Calu3 (cell line): ENCODE measurements at places on chromosomes 7 and 10.

DNA sequence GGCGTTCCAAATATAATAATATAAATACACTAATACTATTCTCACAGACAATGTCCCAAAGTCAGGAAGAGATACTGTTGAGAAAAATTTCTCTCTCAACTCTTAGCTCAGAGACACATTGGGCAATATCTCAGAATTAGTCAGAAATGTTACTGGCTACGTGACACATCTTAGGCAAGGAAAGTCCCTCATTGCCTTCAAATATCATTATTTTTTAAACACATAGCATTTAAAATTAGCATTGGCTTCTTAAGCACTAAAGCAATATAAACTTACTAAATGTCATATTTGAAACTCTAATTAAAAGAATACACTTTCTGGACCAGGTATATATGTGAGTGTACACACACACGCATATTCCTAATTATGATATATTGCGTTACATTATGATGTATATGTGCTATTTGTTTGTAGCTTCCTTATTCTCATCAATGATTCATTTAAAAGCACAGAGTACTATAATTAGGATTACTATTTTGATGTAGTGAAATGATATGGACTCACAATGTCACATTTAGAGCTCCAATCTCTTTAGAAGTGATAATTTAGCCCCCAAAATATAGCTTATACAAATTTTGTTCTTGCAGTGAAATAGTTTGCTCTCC, 255.8 kb downstream of the TWIST1 start:
- DNase-seq, result no peak

- no peak for DNase-seq
Measured at GRCh38 chr10:85608706-85609105, 757.9 kb downstream of the GRID1 start.

DNA sequence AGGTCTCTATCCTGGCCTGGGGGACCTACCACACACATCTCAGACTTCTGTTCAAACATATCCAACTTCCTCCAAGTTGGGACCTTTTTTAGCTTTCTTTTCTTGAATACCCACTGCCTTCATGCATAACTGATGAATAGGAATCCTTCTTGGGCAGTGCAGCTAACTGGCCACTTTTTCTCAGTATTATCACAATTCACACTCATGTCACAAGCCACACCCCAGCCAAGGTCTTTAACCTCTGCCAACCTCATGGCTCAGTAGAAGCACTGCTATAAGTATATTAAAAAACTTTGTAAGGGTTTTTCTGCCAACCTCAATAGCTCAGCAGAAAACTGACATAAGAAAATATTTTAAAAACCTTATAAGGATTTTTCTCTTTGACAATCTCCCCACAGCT, 44.5 kb downstream of the HHEX start:
- no peak for DNase-seq

DNA sequence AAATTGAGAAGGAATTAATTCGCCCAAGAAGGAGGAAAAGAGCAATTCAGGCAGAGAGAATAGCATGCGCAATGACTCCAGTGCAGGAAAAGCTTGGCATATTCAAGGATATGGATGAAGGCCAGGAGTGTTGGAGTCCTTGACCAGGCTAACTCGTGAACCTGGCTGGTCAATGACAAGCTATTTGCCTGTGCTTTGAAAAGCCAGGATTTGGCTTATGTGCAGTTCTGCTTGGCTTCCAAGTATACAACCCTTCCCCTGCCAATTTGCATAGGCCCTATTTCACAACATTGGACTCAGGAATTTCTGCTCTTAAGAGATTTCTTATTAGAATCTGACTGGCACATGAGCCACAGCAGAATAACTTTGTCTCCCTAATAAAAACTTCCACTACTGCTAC, 72.3 kb upstream of the SP8 start:
- no peak for DNase-seq

GRCh38 chr7:66198469-66198868, 6.7 kb upstream of the TPST1 start:
- DNase-seq, result no peak

GRCh38 chr10:116984202-116984990, 20.6 kb downstream of the SHTN1 start:
- no peak for DNase-seq

DNA sequence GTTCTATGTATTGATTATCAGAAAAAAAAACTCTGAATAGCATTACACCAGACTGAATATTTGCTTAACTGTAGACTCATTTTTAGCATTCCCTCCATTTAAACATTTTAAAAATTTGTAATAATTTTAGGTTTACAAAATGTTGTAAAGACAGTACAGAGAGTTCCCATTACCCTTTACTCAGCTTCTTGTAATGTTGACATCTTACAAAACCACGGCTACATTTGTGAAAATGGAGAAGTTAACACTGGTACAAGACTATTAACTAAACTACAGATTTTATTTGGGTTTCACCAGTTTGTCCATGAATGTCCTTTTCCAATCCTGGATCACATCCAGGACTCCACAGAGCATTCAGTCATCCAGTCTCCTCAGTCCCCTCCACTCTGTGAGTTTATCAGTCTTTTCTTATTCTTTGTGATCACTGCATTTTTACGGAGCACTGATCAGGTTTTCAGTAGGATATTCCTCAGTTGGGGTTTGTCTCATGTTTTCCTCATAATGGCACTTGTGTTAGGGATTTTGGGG, 130.0 kb upstream of the EEPD1 start:
- no peak for DNase-seq

DNA sequence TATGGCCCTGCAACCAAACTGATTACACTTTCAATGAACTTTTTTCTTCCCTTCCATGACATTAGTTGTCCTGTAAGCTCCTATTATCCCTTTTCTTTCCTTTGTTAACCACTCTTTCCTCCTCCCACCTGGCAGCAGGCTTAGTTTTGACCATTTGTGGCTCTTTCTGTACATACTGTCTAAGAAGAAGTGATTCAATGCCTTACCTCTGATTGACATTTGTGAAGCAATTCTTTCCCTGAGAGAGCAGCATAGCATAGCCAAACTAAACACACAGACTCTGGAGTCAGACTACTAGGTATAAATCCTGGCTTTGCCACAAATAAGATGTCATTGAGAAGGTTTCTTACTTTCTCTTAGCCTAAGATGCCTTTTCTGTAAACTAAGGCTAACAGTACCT, 48.9 kb downstream of the AHR start:
- DNase-seq, result no peak

DNA sequence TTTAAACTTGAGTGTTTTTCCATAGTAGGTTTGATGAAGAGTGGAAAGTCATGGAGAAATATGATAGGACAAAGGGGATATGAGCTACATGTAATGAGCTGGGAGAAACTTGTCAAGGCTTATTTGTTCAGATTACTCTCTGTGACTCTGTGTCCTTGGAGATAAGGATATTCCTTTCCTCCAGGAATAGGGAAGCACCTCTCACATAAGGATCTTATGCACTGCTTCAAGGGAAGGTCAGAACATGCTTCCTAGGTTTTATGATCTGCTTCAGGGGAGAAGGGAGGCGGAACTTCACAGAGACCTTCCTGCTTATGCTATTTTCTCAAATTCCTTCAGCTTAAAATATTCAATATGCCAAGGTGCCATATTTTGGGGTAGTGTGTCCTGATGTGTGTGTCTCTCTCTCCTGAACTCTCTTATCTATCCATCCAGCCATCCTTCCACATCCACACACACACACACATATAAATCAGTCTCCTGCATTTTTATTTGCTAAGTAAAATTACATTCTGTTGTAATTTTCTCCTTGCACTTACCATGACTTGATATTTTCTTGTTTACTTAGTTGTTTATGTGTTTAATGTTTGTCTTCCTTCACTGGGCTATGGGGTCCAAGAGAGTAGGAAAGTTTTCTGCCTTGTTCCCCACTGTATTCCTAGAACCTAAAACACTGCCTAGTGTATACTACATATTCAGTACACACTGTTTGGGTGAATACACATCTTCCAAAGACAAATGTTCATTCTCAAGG, 26.4 kb downstream of the ARL4A start:
- no peak for DNase-seq

GRCh38 chr10:59222788-59223187, 46.3 kb downstream of the PHYHIPL start:
- DNase-seq, result no peak

DNA sequence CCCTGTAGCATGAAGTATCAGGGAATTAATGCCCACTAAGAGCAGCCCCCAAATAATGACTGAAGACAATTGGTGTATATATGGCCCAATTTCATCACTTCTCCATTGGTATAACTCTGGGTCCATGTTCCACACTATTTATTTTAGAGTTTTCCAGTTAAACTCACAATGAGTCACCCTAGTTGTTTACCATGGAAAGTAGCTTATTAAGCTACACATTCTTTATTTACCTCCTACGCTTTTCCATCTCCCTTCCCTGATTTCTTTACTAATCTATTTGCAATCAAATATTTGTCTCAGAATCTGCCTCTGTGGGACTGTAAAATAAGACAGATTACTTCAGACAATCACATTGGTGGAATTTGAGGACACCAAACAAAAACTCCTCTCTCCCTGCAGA, 655.6 kb downstream of the SORCS1 start:
- no peak for DNase-seq
